NCI-H1105 treated with DMSO at 0.1 percent for 48 hours (cell line): ENCODE measurements at places on chromosomes 4 and X.

DNA sequence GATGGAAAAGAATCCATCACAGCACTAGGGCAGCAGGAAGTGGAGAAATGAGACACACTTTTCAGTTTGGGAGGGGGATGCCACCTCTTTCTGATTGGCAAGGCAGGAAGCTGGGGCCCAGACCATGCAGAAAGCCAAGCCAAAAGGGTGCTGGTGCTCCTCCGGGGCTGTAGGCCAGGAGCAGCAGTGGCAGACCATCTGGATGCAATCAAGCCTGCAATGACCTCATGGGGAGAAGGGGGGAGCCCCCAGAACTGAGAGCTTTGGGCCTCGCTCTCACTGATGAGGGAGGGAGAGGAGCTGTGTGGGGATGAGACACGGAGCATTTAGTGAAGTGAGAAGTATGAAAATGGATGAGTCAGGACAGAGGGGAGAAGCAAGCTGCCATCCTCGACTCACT lies 141.3 kb upstream of the NALF2 start:
- no peak for DNase-seq

- no peak for DNase-seq
These were observed 56.9 kb downstream of the FAT1 start for GRCh38 chr4:186666750-186667149.

DNA sequence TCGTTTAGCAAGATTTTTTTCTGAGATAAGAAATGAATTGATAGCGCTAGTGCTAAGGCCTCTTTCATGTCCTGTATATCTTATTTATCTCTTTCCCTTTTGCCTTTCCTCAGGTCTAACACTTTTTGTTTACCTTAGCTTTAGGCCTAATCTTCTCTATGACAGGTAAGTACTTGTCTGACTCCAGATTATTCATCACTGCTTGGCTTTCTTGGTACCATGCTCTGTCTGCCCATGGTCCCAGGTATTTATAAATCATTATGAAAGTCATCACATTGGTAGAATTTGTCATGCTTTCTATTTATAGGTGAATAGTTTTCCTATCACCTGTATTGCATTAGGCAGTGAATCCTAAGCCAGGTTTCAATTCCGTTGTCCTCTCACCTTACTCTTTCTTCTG lies 99.5 kb upstream of the CTSO start:
- DNase-seq: no peak

- no peak for DNase-seq
These were observed 222.3 kb upstream of the BOD1L1 start for GRCh38 chr4:13849778-13850177.

DNA sequence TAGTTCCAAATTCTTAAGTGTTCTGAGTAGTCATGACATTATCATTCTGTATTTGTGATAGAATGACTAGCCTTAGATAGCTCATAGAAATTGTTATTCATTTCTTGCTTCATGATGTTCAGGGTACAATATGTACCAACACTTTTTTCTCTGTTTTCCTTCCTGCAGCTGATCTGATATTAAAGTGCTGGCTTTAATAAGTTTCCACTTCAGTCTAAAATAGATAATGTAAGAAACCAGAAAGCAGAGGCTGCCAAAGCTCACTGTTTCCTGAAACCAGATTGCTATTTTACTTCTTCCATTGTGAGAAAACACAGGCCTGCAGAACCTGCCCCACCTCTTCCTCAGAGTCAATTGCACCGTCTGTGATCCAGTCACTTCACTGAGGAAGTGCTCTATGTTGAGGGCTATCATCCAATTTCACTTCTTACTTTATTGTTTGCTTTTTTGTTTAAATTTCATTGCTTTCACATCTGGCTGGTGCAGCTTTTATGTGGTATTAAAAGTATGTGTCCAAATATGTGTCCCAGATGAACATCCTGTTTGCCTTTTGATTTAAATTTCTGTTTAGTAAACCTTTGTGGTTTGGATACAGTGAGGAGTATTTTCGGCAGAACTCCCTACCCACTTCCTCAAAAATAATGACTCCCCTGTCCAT lies 652.1 kb downstream of the ANKRD50 start:
- DNase-seq: no peak

- DNase-seq: no peak
These were observed 116.4 kb upstream of the PUDP start for GRCh38 chrX:7264399-7264798.

- DNase-seq: no peak
These were observed 56.1 kb downstream of the KDR start for GRCh38 chr4:55069248-55069647.

DNA sequence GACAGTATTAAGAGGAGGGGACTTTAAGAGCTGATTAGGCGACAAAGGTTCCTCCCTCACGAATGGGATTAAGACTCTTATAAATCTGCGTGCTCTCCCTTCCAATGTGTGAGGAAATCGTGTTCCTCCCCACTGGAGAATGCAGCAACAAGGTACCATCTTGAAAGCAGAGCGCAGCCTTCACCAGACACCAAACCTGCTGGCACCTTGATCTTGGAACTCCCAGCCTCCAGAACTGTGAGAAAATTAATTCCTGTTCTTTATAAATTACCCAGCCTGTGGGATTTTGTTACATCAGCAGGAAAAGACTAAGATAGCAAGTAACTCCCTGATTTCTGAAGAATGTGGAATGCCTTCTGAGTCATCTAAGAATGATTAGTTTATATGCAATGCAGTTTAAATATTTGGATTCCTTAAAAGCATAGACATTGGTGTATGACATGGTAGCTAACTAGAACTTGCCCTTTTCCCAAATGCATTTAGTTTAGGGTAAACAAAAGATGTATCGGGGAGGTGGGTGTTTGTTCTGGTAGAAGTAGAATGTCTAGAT lies 86.1 kb downstream of the USP46 start:
- no peak for DNase-seq

GRCh38 chrX:1212532-1212931 lies at the start of gene CRLF2:
CRLF2 (minus strand) TSS chrX:1212649; CDS start chrX:1212634, 15 bp downstream.
- DNase-seq: no peak

DNA sequence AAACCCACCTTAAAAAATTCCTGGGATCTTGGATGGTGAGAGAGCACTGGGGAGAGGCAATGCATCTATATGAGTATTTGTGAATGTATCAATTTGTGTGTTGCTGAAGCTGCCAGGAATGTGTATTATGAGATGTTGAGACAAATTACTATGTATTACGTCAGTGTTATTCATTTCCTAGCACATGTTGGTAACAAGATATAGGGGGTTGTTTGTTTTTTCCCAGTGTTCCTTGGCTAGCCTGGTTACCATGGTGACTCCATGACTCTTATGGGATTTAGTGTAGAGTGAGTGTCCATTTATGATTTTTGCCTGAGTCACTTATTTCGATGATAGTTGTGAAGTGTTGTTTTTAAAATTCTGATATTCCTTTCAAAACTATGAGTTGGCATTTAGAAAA lies 65.6 kb downstream of the RAB40A start:
- DNase-seq: no peak

GRCh38 chr4:25069014-25069413 lies 38.3 kb upstream of the LGI2 start:
- DNase-seq: no peak

GRCh38 chrX:11678158-11678557 lies 12.4 kb upstream of the ARHGAP6 start:
- no peak for DNase-seq

- no peak for DNase-seq
These were observed 21.9 kb downstream of the SLC9A7 start for GRCh38 chrX:46737041-46737440.
